ENCODE measurements at places on chromosomes 6 and 20. TPM values are rescaled to one million over a fixed set of nuclear protein-coding genes. Genes with fewer than 3 reads are reported as not detected.

The HCK gene
- total RNA-seq = 0.20 TPM

The HLA-DRB1 gene
- not detected for total RNA-seq

The FAM83D gene
- 63.6 TPM for total RNA-seq

The ENPP3 gene
- not detected for total RNA-seq

The RNF39 gene
- total RNA-seq = not detected

The PTCRA gene
- total RNA-seq = not detected

The MOG gene
- not detected for total RNA-seq

The UTRN gene
- 6.9 TPM for total RNA-seq

The CD40 gene
- total RNA-seq = 4.9 TPM

The ADGRB3 gene
- not detected for total RNA-seq

Measured in A549 treated with Mapracorat at 1 μM for 4 hours (cell line).